ENCODE measurements at places on chromosomes 7 and 10. TPM values are rescaled to one million over a fixed set of nuclear protein-coding genes. Genes with fewer than 3 reads are reported as not detected.

GRCh38 chr10:98058295-98058694 lies 27.9 kb upstream of the CRTAC1 start:
- no peak for DNase-seq
- no peak overlapping the region for H3K4me3 ChIP-seq
- H3K4me1 ChIP-seq: peaks cover 15% of the 10 kb centered on the region
- H3K27ac ChIP-seq: no peak overlapping the region

GRCh38 chr7:4215176-4215720 lies 466.8 kb upstream of the FOXK1 start:
- H3K27ac ChIP-seq: no peak overlapping the region
- H3K36me3 ChIP-seq: no peaks in the 10 kb centered on the region
- H3K4me3 ChIP-seq: no peak overlapping the region
- no peaks in the 10 kb centered on the region for H3K27me3 ChIP-seq
- no peak for DNase-seq

- H3K36me3 ChIP-seq: peaks cover 26% of the 10 kb centered on the region
- H3K27me3 ChIP-seq: no peaks in the 10 kb centered on the region
- no peak overlapping the region for H3K4me3 ChIP-seq
- peak overlapping the region; percentile 62 for H3K27ac ChIP-seq
- H3K4me1 ChIP-seq: peaks cover 40% of the 10 kb centered on the region
- DNase-seq: no peak
Measured at GRCh38 chr7:71497256-71497946, 365.5 kb downstream of the GALNT17 start.

GRCh38 chr10:76026905-76027304 lies 595.5 kb downstream of the LRMDA start:
- H3K27me3 ChIP-seq: no peaks in the 10 kb centered on the region
- no peak for DNase-seq

GRCh38 chr10:75108684-75109458 lies 2.6 kb upstream of the SAMD8 start:
- no peaks in the 10 kb centered on the region for H3K27me3 ChIP-seq
- DNase-seq: peak; percentile 80
- no peak overlapping the region for H3K4me3 ChIP-seq
- peak overlapping the region; percentile 30 for H3K27ac ChIP-seq
- H3K4me1 ChIP-seq: peaks cover 55% of the 10 kb centered on the region

The CUBN gene
- 0.46 TPM for total RNA-seq

- H3K27ac ChIP-seq: no peak overlapping the region
- no peak overlapping the region for H3K4me3 ChIP-seq
- H3K36me3 ChIP-seq: no peaks in the 10 kb centered on the region
- H3K4me1 ChIP-seq: peaks cover 14% of the 10 kb centered on the region
- no peak for DNase-seq
Measured at GRCh38 chr7:142584765-142585164, 164.5 kb upstream of the PRSS1 start.

GRCh38 chr10:93165367-93165766 lies 91.7 kb downstream of the CYP26A1 start:
- H3K27ac ChIP-seq: no peak overlapping the region
- no peak for DNase-seq
- peaks cover 9% of the 10 kb centered on the region for H3K27me3 ChIP-seq
- H3K4me1 ChIP-seq: peaks cover 13% of the 10 kb centered on the region
- no peak overlapping the region for H3K4me3 ChIP-seq

- H3K4me3 ChIP-seq: no peak overlapping the region
- no peak for DNase-seq
- H3K27me3 ChIP-seq: no peaks in the 10 kb centered on the region
- H3K4me1 ChIP-seq: peaks cover 28% of the 10 kb centered on the region
- H3K27ac ChIP-seq: peak overlapping the region; percentile 85
Measured at GRCh38 chr7:74482629-74483401, 29.1 kb downstream of the GTF2IRD1 start.

The PNLIP gene
- total RNA-seq: 1.9 TPM

The PPIF gene
- 91.4 TPM for total RNA-seq

GRCh38 chr10:53361281-53361680 lies 588.7 kb upstream of the MBL2 start:
- no peak overlapping the region for H3K4me3 ChIP-seq
- peaks cover 33% of the 10 kb centered on the region for H3K36me3 ChIP-seq
- no peak for DNase-seq
- peaks cover 63% of the 10 kb centered on the region for H3K4me1 ChIP-seq
- no peaks in the 10 kb centered on the region for H3K27me3 ChIP-seq

DNA sequence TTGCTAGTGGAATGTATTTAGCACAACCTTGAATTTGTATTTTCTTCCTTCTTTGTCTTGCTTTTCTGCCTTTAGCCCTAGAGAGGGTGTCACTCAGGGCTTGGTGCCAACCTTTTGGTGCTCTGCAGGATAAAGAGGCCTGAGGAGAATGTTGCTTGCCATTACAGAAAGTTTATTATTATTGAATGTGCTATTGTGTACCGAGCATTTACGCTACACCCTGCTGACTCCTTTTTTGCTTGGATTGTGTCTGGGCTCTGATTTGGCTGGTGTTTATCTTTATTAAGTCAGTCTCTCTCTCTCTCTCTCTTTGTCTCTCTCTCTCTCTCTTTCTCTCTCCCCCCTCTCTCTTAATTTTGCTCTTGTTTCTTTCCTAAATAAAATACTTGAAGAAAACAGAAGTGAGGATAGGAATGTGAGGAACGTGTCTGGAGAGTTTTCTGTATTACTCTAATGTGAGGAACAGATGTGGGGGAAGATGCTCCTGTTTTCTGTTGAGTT lies 284.4 kb upstream of the PHYHIPL start:
- H3K27ac ChIP-seq: no peak overlapping the region
- DNase-seq: no peak
- H3K4me3 ChIP-seq: no peak overlapping the region
- H3K4me1 ChIP-seq: peaks cover 17% of the 10 kb centered on the region

GRCh38 chr7:148852272-148852671 lies 31.8 kb downstream of the EZH2 start:
- no peaks in the 10 kb centered on the region for H3K27me3 ChIP-seq
- no peak for DNase-seq
- no peak overlapping the region for H3K4me3 ChIP-seq
- no peaks in the 10 kb centered on the region for H3K36me3 ChIP-seq

- H3K27me3 ChIP-seq: no peaks in the 10 kb centered on the region
- DNase-seq: no peak
- no peak overlapping the region for H3K27ac ChIP-seq
- no peaks in the 10 kb centered on the region for H3K36me3 ChIP-seq
- H3K4me3 ChIP-seq: peak overlapping the region; percentile 92
- peaks cover 7% of the 10 kb centered on the region for H3K4me1 ChIP-seq
Measured at GRCh38 chr10:43437141-43437870, 395 bp downstream of the ZNF487 start.

DNA sequence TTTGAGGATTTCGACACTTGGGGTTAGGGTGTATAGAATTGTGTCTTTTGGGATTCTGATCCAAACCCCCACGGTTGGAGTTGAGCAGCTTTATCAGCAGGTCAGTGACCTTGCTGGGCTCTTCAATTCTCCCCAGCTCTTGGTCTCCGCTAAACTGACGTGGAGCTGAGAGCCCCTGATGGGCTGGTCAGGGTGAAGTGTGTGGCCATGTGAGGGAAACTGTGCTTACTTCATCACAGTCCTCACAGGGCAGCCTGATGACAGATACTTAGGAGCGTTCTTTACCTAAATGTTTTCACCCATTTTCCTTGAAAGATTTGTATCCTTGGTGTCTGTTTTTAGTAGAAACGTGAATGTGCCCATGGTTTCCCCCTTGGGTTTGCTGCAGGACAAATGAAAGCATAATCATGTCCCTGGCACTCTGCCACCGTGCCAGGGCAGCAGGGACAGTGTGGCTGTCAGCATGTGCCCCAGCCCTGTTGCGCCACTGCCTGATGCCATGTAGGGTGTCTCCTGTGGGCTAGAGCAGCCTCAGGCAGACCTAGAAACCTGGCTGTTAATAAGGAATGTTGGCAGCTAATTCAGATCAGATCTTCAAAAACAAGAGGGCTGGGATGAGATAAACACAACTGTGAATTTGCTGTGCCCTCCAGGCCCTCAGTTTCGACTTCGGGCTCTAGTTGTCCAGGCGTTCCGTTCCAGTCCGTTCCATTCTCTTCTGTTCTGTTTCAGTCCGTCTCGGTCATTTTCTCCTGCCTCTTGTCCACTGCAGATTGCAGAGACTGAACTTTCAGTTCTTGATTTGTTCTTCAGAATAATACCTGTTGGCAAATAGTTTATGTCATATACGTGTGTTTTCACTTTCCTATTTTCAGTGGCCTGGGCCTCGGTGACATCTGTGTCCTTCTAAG lies 96.8 kb downstream of the TRRAP start:
- H3K4me3 ChIP-seq: no peak overlapping the region
- H3K27ac ChIP-seq: no peak overlapping the region
- H3K36me3 ChIP-seq: peaks cover 80% of the 10 kb centered on the region
- H3K27me3 ChIP-seq: no peaks in the 10 kb centered on the region
